ENCODE measurements at places on chromosomes 13 and 19. TPM values are rescaled to one million over a fixed set of nuclear protein-coding genes. Genes with fewer than 3 reads are reported as not detected.

The APOC4 gene
- total RNA-seq = not detected

The SPACA4 gene
- total RNA-seq = not detected

DNA sequence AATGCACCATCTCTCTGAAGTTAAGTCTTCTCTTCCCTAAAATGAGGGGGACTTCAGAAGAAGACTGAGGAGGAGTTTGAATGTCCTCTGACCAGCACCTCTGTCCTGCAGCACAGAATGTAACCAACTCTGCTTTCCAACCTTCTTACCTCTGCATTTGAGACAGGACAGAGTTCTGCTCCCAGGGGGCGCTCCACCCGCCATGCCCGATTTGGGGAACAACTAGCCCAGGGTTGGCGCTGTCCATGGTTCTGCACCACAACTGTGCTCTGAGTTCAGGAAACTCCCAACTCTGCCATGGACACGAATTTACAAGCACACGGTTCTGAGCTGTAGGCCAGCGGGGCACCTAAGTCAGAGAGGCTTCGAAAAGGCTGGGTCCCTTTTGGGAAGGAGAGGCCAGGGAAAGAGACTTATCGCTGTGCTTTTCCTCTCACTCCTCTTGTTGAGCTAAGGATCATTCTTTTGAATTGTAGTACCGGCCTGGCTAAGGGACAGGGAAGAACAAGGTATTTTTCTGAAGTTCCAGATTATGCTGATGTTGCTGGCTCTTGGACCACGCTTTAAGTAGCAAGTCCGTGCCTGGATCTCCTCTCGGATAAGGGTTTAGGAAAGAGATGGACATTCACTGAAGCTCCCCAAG, 22.2 kb downstream of the SIGLEC5 start:
- H3K36me3 ChIP-seq = peaks cover 44% of the 10 kb centered on the region
- no peaks in the 10 kb centered on the region for H3K27me3 ChIP-seq
- peaks cover 63% of the 10 kb centered on the region for H3K4me1 ChIP-seq

- H3K27ac ChIP-seq = no peak overlapping the region
- no peak overlapping the region for H3K4me3 ChIP-seq
- peaks cover 9% of the 10 kb centered on the region for H3K4me1 ChIP-seq
- H3K27me3 ChIP-seq = no peaks in the 10 kb centered on the region
- peaks cover 9% of the 10 kb centered on the region for H3K36me3 ChIP-seq
Observed at GRCh38 chr19:56504581-56504980, 3.1 kb upstream of the ZNF471 start.

GRCh38 chr13:77717508-77717907, 20.0 kb downstream of the SLAIN1 start:
- no peaks in the 10 kb centered on the region for H3K27me3 ChIP-seq
- H3K36me3 ChIP-seq = peaks cover 27% of the 10 kb centered on the region
- H3K4me3 ChIP-seq = no peak overlapping the region

The STXBP2 gene
- 147 TPM for total RNA-seq

DNA sequence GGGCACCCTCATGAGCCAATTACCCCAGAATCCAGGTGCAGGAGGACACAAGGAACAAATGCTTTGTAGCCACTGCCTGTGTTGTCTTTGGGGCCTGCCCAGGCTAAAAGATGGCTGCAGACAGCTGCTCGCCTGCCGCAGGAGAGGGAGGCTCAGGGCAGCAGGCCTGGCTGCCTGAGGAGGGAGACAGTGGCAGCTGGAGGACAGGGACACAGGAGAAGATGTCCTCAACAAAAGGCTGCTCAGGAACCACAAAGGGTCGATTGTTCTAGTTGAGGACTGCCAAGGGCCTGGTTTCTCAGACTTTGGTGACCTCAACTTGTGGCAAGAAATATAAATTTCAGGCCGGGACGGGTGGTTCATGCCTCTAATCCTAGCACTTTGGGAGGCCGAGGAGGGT, 7.6 kb downstream of the SIRT2 start:
- H3K27me3 ChIP-seq = no peaks in the 10 kb centered on the region
- peaks cover 1% of the 10 kb centered on the region for H3K4me1 ChIP-seq
- DNase-seq = no peak
- no peak overlapping the region for H3K27ac ChIP-seq
- H3K36me3 ChIP-seq = peaks cover 27% of the 10 kb centered on the region

The SLC17A7 gene
- total RNA-seq = 0.55 TPM

- H3K4me1 ChIP-seq = no peaks in the 10 kb centered on the region
- no peak overlapping the region for H3K4me3 ChIP-seq
- H3K27me3 ChIP-seq = no peaks in the 10 kb centered on the region
- no peak overlapping the region for H3K27ac ChIP-seq
Observed at GRCh38 chr13:93397619-93398018, 171.0 kb downstream of the GPC6 start.

Measured in activated B cell treated with CpG ODN at 0.5 μM for 24 hours (primary cell).